Natural killer cell (primary cell): ENCODE measurements at places on chromosomes 12 and 14. TPM values are rescaled to one million over a fixed set of nuclear protein-coding genes. Genes with fewer than 3 reads are reported as not detected.

CNTN1 gene
- not detected for total RNA-seq

PIANP gene
- total RNA-seq: not detected

ACSM4 gene
- not detected for total RNA-seq

LDHB gene
- total RNA-seq: 167 TPM

GRCh38 chr12:25884024-25884919 is 74.2 kb upstream of the RASSF8 start:
- H3K27me3 ChIP-seq: no peaks in the 10 kb centered on the region
- no peak overlapping the region for H3K4me3 ChIP-seq
- H3K27ac ChIP-seq: no peak overlapping the region
- no peak for DNase-seq
- no peaks in the 10 kb centered on the region for H3K4me1 ChIP-seq

DNA sequence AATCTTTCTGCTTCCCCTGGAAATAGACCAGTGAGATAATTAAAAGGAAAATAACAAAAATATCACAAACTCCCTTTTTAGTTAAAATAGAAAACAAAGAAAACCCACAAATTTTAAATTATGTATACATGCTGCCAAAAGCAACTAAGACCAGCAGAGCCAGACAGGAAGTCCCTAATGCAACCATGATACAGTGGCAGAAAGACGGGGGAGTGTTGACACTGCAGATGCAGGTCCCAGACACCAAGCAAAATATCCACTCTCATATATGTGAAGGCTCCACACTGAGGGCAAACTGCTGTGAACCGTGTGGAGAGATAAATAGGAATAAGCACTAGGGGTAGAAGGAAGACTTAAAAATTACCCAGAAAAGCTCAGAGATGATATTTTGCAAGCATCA is 401.0 kb downstream of the BTG1 start:
- DNase-seq: no peak
- no peak overlapping the region for H3K27ac ChIP-seq
- H3K4me3 ChIP-seq: no peak overlapping the region
- no peaks in the 10 kb centered on the region for H3K36me3 ChIP-seq

DNA sequence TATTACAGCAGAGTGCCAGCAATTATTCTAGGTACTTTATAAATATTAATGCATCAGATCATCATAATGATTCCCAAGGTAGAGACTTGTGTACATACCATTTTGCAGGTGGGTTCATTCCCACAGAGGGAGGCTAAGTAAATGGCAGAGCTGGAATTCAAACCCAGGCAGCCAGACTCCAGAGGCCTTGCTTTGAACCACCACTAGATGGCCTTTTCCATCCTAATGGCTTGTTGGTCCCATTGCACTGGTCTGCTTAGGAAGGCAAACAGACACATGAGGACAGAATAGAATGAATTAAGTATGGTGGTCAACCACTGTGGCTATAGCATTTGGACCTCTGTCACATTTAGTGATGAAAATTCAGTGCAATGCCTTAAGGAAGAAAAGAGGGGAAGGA is 158.7 kb downstream of the METTL25 start:
- no peak for DNase-seq
- no peaks in the 10 kb centered on the region for H3K4me1 ChIP-seq
- no peaks in the 10 kb centered on the region for H3K27me3 ChIP-seq
- H3K36me3 ChIP-seq: no peaks in the 10 kb centered on the region

DNA sequence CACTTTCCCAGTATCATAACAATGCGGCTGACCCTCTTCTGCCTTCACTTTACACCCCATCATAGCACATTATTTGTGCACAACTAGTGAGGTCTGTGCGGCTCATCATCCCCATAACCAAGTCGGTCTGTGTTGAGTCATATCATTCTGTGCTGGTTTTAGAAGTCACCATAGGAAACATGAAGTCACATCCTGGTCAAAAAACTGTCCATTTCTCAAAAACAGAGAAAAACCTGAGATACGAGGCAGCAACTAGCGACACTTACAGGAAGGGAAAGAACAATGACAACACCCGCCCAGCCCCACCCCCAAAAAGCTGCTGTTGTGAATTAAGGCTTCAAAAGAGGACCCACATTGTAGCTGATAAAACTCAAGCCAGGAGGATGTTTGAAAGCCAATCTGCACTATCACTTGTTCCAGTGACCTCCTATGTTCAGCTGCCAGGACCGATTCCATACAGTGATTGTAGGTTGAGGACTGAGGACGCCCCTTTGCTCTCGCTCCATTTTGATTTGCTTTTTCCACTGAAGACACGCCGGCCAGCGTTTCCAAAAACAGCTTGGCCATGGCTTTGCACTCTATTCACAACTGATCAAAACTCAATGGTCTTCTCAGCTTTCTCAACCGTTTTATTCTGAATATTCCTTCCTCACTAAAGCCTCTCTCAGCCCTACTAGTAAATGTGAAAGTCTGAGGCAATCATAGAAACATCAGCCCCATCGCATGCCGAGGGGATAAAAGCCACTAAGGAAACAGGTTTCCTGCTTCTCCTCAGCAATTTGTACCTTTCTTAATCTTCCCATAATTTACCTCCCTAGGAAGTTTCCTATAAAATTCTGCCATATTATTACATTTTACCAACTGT is 87.5 kb downstream of the DUSP16 start:
- H3K36me3 ChIP-seq: peaks cover 8% of the 10 kb centered on the region
- peaks cover 13% of the 10 kb centered on the region for H3K4me1 ChIP-seq
- no peak overlapping the region for H3K4me3 ChIP-seq
- peak overlapping the region; percentile 62 for H3K27ac ChIP-seq
- no peaks in the 10 kb centered on the region for H3K27me3 ChIP-seq

- H3K4me3 ChIP-seq: no peak overlapping the region
- H3K36me3 ChIP-seq: peaks cover 7% of the 10 kb centered on the region
- H3K4me1 ChIP-seq: no peaks in the 10 kb centered on the region
- DNase-seq: peak; percentile 84
These were observed 8.0 kb upstream of the CERS5 start for GRCh38 chr12:50174971-50175715.

- no peak for DNase-seq
- H3K27me3 ChIP-seq: no peaks in the 10 kb centered on the region
- no peaks in the 10 kb centered on the region for H3K36me3 ChIP-seq
- H3K4me1 ChIP-seq: no peaks in the 10 kb centered on the region
- no peak overlapping the region for H3K27ac ChIP-seq
These were observed 349.2 kb downstream of the BCAT1 start for GRCh38 chr12:24599736-24600135.

DNA sequence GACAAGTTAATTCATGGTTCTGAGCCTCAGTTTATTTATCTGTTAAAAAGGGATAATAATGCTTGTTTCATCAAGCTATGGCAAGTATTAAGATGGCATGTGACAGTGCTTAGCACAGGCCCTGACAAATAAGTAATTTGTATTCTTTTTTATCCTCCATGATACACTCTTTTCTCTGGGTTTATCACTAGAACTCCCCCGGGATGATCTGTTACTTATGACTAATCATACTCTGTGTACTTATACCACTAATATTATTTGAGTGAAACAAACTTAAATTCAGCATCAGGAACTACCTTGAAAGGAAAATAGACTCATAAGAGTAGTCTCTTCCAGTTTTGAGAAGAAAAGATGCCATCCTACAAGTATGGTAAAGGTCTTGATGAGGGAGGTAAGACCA is 283.8 kb downstream of the PAWR start:
- H3K27ac ChIP-seq: no peak overlapping the region
- H3K4me3 ChIP-seq: no peak overlapping the region
- no peaks in the 10 kb centered on the region for H3K4me1 ChIP-seq
- DNase-seq: no peak

GRCh38 chr12:46679754-46680153 is 146.0 kb downstream of the SLC38A4 start:
- H3K36me3 ChIP-seq: no peaks in the 10 kb centered on the region
- no peaks in the 10 kb centered on the region for H3K27me3 ChIP-seq
- no peaks in the 10 kb centered on the region for H3K4me1 ChIP-seq
- no peak overlapping the region for H3K27ac ChIP-seq
- DNase-seq: no peak
- H3K4me3 ChIP-seq: no peak overlapping the region

DNA sequence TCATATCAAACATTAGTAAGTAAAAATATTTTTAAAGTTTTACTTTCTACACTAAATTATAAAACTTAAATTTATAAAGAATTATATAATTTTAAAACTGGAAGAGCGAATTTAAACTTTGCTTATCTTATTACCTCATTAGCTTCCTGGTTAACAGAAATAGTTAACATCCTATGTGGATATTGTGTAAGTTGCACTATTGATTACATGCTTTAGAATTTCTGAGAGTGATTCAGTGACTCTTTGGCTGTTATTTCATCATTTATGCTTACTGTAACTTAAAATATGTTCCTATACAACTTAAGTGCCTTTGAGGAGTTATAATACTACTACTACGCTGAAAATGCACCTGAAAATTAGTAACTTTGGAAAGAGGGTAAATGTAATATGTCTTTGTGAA is 101.4 kb downstream of the FOXA1 start:
- H3K36me3 ChIP-seq: no peaks in the 10 kb centered on the region
- H3K4me1 ChIP-seq: no peaks in the 10 kb centered on the region
- H3K27ac ChIP-seq: no peak overlapping the region
- H3K27me3 ChIP-seq: no peaks in the 10 kb centered on the region
- no peak overlapping the region for H3K4me3 ChIP-seq

GRCh38 chr12:124153392-124153791 is 141.5 kb upstream of the RFLNA start:
- no peak for DNase-seq
- no peaks in the 10 kb centered on the region for H3K36me3 ChIP-seq
- H3K4me1 ChIP-seq: no peaks in the 10 kb centered on the region
- no peaks in the 10 kb centered on the region for H3K27me3 ChIP-seq

DNA sequence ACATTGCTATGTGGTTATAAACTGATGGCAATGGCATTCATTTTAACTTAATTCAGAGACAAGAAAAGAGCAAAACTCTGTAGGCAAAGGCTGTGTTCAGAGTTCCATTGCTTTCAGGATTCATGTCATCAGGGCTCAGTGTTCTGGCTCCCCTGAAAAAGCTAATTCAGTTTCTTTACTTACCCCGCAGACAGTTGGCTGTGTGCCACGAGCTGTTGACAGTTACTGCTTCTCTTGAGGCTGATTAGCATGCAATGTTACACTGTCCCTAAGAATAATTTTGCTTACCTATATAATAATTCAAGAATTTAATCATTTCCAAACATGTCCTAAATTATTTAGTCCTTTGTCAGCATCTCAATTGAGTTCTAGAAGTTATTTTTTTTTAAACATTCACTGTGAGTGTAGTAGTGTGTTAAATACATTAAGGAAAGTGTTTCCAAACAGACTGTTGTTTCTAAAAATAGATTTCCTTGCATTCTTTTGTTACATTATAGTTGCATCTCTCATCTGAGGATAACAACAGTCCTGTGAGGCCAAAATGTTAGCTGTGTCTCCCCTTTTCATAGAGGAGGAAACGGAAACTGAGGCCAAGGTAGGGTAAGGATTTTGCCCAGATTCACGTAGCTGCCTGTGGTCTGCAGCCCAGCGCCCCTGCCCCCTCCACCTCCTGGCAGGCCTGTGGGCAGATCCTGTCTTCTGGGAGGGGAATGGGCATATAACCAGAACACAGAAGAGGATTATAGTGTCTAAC is 98.6 kb downstream of the PELI2 start:
- H3K27me3 ChIP-seq: no peaks in the 10 kb centered on the region
- no peak overlapping the region for H3K27ac ChIP-seq
- H3K4me3 ChIP-seq: no peak overlapping the region
- peak; percentile 32 for DNase-seq
- no peaks in the 10 kb centered on the region for H3K36me3 ChIP-seq

- no peaks in the 10 kb centered on the region for H3K27me3 ChIP-seq
- no peak overlapping the region for H3K27ac ChIP-seq
- no peak for DNase-seq
- H3K36me3 ChIP-seq: no peaks in the 10 kb centered on the region
- no peaks in the 10 kb centered on the region for H3K4me1 ChIP-seq
These were observed 14.1 kb downstream of the TEDC1 start for GRCh38 chr14:105505101-105505500.

- peaks cover 2% of the 10 kb centered on the region for H3K4me1 ChIP-seq
- no peak overlapping the region for H3K27ac ChIP-seq
- no peaks in the 10 kb centered on the region for H3K36me3 ChIP-seq
- H3K4me3 ChIP-seq: no peak overlapping the region
These were observed 5.2 kb downstream of the KCNJ8 start for GRCh38 chr12:21769307-21769706.
